ENCODE measurements at places on chromosomes 3 and 15. TPM values are rescaled to one million over a fixed set of nuclear protein-coding genes. Genes with fewer than 3 reads are reported as not detected.
A peak's percentile ranks its signal among the peaks of the same experiment; 100 is the strongest.

Gene ALDH1L1
- 77.6 TPM for total RNA-seq

Gene EFCC1
- total RNA-seq: 0.26 TPM

Gene CHRD
- 3.8 TPM for total RNA-seq

GRCh38 chr3:193295985-193296384, 55.0 kb downstream of the PLAAT1 start:
- peaks cover 4% of the 10 kb centered on the region for H3K4me1 ChIP-seq
- no peaks in the 10 kb centered on the region for H3K36me3 ChIP-seq
- no peak for DNase-seq
- H3K27ac ChIP-seq: no peak overlapping the region

DNA sequence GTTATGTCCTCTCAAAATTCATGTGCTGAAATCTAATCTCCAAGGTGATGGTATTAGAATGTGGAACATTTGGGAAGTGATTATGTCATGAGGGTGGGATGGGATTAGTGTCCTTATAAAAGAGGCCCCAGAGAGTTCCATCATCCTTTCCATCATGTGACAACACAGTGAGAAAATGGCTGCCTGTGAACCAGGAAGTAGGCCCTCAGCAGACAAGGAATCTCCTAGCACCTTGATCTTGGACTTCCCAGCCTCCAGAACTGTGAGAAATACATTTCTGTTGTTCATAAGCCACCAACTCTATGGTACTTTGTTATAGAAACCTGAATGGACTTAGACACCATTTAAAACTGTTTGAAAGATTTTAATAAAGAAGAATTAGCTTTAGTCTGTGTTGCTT, 20.8 kb downstream of the SUCNR1 start:
- no peaks in the 10 kb centered on the region for H3K27me3 ChIP-seq
- no peak overlapping the region for H3K27ac ChIP-seq
- H3K36me3 ChIP-seq: no peaks in the 10 kb centered on the region
- H3K4me3 ChIP-seq: no peak overlapping the region

GRCh38 chr3:138434276-138434874, at the start of gene ESYT3:
ESYT3 (plus strand) TSS chr3:138434616; CDS start chr3:138434799, 183 bp downstream.
- DNase-seq: peak; percentile 46
- no peak within 1 kb of the TSS for H3K27ac ChIP-seq
- H3K36me3 ChIP-seq: no peaks in the 10 kb centered on the region
- peaks cover 19% of the 10 kb centered on the region for H3K4me1 ChIP-seq
- peak within 1 kb of the TSS; percentile 62 for H3K4me3 ChIP-seq

- peaks cover 5% of the 10 kb centered on the region for H3K4me1 ChIP-seq
- H3K36me3 ChIP-seq: no peaks in the 10 kb centered on the region
- no peak overlapping the region for H3K4me3 ChIP-seq
Measured at GRCh38 chr3:195693428-195694216, 27.2 kb upstream of the MUC20 start.

- H3K27ac ChIP-seq: no peak overlapping the region
- H3K36me3 ChIP-seq: no peaks in the 10 kb centered on the region
- no peak for DNase-seq
- H3K4me3 ChIP-seq: no peak overlapping the region
Measured at GRCh38 chr15:96553931-96554330, 223.4 kb downstream of the NR2F2 start.

DNA sequence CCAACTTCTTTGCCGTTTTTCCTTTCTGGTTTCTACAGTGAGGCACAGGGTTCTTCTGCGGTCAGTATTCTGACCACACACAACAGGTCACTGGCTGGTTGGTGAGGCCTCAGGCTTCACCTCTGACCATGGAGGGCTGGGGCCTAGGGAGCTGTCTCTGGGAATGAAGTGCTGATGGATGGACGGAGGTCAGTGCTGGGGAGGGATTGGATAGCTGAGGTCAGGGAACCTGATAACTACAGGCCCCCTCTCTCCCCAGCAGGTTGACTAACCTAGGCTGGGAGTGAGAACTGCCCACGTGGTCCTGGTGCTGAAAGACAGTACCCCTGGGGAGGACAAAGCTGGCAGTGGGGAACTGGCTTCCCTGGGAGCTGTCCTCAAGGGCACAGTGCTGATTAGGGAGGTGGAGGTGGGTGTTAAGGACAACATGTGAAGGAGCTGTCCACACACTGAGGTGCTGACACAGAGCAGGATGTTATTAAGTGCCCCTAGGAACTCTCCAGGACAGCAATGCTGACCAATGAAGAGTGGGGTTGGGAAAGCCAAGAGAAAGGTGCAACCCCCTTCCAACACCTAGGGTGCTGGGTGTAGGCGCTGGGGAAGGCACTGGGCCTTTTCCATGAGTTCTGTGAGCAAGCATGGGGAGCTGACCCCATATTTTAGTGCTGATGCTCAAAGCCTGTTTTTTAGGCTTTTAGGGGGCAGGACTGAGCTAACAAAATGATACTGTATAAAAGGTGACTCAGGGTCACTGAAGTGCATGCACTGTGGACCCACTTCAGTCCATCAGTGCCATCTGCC, 45.2 kb downstream of the ATP2B2 start:
- H3K36me3 ChIP-seq: no peaks in the 10 kb centered on the region
- H3K27ac ChIP-seq: no peak overlapping the region
- peaks cover 23% of the 10 kb centered on the region for H3K4me1 ChIP-seq
- no peak overlapping the region for H3K4me3 ChIP-seq
- no peak for DNase-seq

DNA sequence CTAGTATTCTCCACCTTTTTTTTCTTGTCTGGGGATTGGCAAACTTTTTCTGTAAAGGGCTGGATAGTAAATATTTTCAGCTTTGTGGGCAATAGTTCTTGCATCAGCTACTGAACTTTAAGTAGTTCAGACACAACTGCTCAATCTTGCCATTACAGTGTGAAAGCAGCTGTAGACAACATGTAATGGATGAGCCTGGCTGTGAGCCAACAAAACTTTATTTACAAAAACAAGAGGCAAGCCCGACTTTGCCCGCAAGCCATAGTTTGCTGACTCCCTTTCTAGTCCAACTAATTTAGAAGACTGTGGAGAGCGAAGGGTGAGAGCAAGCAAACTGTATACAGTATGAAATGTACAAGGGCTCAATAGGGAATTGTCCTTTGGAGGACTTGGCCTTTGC, 6.2 kb downstream of the FRMD4B start:
- H3K4me3 ChIP-seq: no peak overlapping the region
- no peak overlapping the region for H3K27ac ChIP-seq
- H3K4me1 ChIP-seq: no peaks in the 10 kb centered on the region

Gene AMT
- 1.1 TPM for total RNA-seq

- H3K4me1 ChIP-seq: peaks cover 7% of the 10 kb centered on the region
- no peaks in the 10 kb centered on the region for H3K27me3 ChIP-seq
- DNase-seq: no peak
- no peak overlapping the region for H3K27ac ChIP-seq
- H3K36me3 ChIP-seq: no peaks in the 10 kb centered on the region
Measured at GRCh38 chr3:87120881-87121280, 106.2 kb upstream of the CHMP2B start.

- H3K36me3 ChIP-seq: no peaks in the 10 kb centered on the region
- H3K4me3 ChIP-seq: no peak overlapping the region
- no peaks in the 10 kb centered on the region for H3K27me3 ChIP-seq
- no peak overlapping the region for H3K27ac ChIP-seq
Measured at GRCh38 chr15:35993196-35993595, 447.2 kb upstream of the DPH6 start.

GRCh38 chr15:78056714-78057269, 20.7 kb downstream of the TBC1D2B start:
- H3K27me3 ChIP-seq: no peaks in the 10 kb centered on the region
- DNase-seq: no peak
- peak overlapping the region; percentile 49 for H3K27ac ChIP-seq
- no peaks in the 10 kb centered on the region for H3K36me3 ChIP-seq
- peaks cover 52% of the 10 kb centered on the region for H3K4me1 ChIP-seq
- H3K4me3 ChIP-seq: no peak overlapping the region

DNA sequence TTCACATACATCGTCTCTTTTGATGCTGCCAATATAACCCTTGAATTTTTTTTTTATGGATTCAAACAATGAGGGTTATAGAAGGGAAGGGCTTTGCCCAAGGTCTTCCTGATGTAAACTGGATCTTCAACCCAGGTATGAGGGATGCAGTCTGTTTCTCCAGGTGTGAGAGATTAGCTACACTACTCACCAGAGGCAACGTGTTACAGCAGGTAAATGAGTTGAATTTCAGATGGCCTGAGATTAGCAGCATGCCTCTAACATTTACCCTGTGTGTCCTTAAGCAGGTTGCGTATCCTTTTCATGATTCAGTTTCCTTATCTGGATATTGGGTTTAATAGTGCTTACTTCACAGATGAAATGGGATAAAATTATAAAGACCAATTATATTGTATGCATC, 1.9 kb downstream of the RTP4 start:
- no peak overlapping the region for H3K27ac ChIP-seq
- no peak for DNase-seq
- H3K36me3 ChIP-seq: no peaks in the 10 kb centered on the region

DNA sequence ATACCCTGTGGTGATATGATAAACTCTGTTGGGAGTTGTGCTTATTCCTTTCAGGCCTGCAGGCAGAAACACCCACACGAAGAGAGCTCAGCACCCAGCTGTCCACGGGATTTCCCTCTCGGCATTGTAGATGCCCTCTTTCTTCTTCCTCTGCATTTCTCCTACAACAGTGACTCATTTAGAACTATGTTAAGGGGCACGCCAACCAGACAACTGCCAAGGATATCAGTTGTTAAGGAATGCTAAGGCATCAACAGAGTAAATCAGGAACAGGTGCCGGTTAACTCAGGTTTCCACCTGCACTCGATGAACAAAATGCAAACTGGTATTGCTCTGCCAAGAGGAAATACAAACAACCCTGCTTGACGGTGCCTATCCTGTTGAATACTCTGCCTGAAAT, 270.0 kb upstream of the PEX5L start:
- H3K27me3 ChIP-seq: no peaks in the 10 kb centered on the region
- H3K4me3 ChIP-seq: no peak overlapping the region
- DNase-seq: no peak
- no peak overlapping the region for H3K27ac ChIP-seq

GRCh38 chr3:117761703-117762620, 1052.4 kb downstream of the TUSC7 start:
- H3K27ac ChIP-seq: no peak overlapping the region
- no peaks in the 10 kb centered on the region for H3K27me3 ChIP-seq
- H3K4me3 ChIP-seq: no peak overlapping the region
- no peaks in the 10 kb centered on the region for H3K36me3 ChIP-seq
- H3K4me1 ChIP-seq: no peaks in the 10 kb centered on the region

- peak overlapping the region; percentile 73 for H3K27ac ChIP-seq
- H3K36me3 ChIP-seq: no peaks in the 10 kb centered on the region
- no peak for DNase-seq
- peak overlapping the region; percentile 66 for H3K4me3 ChIP-seq
Measured at GRCh38 chr3:58009026-58009748, 965 bp downstream of the FLNB start.

Gene SOX14
- total RNA-seq: not detected

Gene TMA7
- 288 TPM for total RNA-seq

GRCh38 chr3:11447584-11448200, 175.5 kb downstream of the ATG7 start:
- no peak overlapping the region for H3K27ac ChIP-seq
- no peak for DNase-seq
- H3K4me3 ChIP-seq: no peak overlapping the region
- no peaks in the 10 kb centered on the region for H3K4me1 ChIP-seq
- no peaks in the 10 kb centered on the region for H3K36me3 ChIP-seq

Gene CHL1
- total RNA-seq: 0.36 TPM

Gene IQCH
- 0.38 TPM for total RNA-seq

- no peaks in the 10 kb centered on the region for H3K27me3 ChIP-seq
- H3K36me3 ChIP-seq: no peaks in the 10 kb centered on the region
- H3K4me3 ChIP-seq: no peak overlapping the region
- DNase-seq: no peak
- no peak overlapping the region for H3K27ac ChIP-seq
Measured at GRCh38 chr3:25597535-25598101, 67.1 kb downstream of the TOP2B start.

DNA sequence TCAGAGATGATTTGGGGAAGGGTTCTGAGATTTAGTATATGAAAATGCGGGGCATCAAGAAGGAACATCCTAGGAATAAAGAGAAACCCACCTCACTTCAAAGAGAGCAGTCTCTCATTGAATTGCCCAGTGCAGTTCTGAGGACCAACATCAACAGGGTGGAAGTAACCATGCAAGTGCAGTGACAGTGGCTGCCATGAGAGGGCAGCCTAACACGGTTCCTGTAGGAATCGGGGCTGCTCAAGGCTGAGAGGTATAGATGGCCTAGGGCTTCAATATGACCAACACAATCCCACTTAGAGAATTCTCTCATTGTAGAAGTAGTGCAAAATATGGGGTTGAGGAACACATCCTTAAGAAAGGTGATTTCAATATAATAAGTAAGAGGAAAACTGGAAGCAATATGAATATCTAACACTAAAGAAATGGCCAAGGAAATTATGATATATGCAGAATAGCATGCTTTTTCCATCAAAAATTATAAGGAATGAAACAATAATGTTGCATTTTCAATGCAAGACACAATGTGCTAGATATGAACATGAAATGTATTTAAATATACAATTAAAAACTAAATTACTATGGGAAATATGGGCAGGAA, 51.1 kb upstream of the ARRDC4 start:
- H3K27ac ChIP-seq: no peak overlapping the region
- peak; percentile 39 for DNase-seq
- H3K36me3 ChIP-seq: no peaks in the 10 kb centered on the region
- no peak overlapping the region for H3K4me3 ChIP-seq
- no peaks in the 10 kb centered on the region for H3K4me1 ChIP-seq

Gene RETNLB
- not detected for total RNA-seq

GRCh38 chr3:183809270-183809669, 16.1 kb downstream of the MAP6D1 start:
- H3K36me3 ChIP-seq: peaks cover 59% of the 10 kb centered on the region
- no peaks in the 10 kb centered on the region for H3K4me1 ChIP-seq
- no peak for DNase-seq
- no peaks in the 10 kb centered on the region for H3K27me3 ChIP-seq
- no peak overlapping the region for H3K4me3 ChIP-seq
- no peak overlapping the region for H3K27ac ChIP-seq

DNA sequence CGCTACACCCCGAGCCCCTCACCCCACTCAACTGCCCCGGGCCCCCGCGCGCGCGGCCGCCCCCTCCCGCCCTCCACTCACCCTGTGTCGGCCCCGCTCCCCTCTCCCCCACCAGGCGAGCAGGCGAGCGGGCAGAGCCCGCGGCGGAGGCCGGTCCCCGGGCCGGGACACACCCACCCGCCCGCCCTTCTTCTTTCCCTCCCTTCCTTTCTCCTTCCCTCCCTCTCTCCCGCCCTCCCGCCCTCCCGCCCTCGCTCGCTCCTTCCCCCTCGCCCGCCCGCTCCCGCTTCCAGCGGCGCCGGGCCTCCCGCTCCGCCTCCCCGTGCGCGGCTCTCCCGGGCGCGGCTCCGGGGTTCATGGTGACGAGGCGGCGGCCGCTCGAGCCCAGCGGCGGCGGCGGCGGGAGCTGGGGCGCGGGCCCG, at the start of gene CTDSPL:
Gene CTDSPL (plus strand): TSS at position 261 of the 422 bp plus-strand sequence. CDS start 320 bp downstream, outside the sequence.
- H3K4me3 ChIP-seq: peak within 1 kb of the TSS; percentile 71
- H3K27me3 ChIP-seq: no peaks in the 10 kb centered on the region
- no peak for DNase-seq
- peaks cover 15% of the 10 kb centered on the region for H3K4me1 ChIP-seq
- H3K27ac ChIP-seq: peak within 1 kb of the TSS; percentile 76

GRCh38 chr3:16875876-16876550, 8.7 kb upstream of the PLCL2 start:
- peak overlapping the region; percentile 37 for H3K27ac ChIP-seq
- H3K4me3 ChIP-seq: no peak overlapping the region
- H3K36me3 ChIP-seq: no peaks in the 10 kb centered on the region
- DNase-seq: no peak
- no peaks in the 10 kb centered on the region for H3K27me3 ChIP-seq

GRCh38 chr3:196220587-196220986, 4.3 kb downstream of the SLC51A start:
- H3K4me3 ChIP-seq: no peak overlapping the region
- H3K4me1 ChIP-seq: peaks cover 6% of the 10 kb centered on the region

Data from gastrocnemius medialis (tissue), 4 donors.